ENCODE measurements at places on chromosomes 7 and 10.

GRCh38 chr10:31479752-31480151, 160.7 kb downstream of the ZEB1 start:
- DNase-seq, result no peak

GRCh38 chr10:60396766-60397165, 7.1 kb upstream of the ANK3 start:
- no peak for DNase-seq

DNA sequence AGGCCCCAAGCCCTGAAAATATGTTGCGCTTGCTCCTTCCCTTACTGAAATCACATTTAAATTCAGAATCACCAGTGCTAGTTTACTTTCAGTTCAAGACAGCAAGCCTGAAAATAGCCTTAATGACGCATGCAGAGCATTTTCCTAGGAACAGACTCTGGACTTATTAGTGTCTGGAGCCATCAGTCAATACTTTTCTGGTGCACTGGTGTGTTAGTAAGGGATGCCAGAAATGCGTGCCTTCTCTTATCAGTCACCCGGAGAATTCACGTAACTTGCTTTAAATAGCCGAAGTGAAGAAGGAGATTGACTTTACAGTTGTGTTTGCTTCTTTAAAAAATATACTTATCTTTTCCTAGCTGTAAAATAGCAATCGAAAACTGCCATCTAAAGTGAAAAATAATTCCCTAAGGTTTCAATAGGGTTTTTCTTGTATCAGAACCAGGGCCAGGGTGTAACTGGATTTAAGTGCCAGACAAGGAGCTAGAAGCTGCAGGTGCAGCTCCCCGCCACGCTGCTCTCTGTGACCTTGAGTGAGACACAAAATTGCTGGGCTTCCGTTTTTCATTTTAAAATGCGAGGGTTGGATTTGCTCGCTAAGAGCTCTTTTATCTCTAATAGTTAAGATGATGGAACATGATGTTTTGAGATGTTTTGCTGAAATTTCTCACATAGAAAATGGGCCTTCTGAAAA, 177.8 kb downstream of the NSUN6 start:
- no peak for DNase-seq

DNA sequence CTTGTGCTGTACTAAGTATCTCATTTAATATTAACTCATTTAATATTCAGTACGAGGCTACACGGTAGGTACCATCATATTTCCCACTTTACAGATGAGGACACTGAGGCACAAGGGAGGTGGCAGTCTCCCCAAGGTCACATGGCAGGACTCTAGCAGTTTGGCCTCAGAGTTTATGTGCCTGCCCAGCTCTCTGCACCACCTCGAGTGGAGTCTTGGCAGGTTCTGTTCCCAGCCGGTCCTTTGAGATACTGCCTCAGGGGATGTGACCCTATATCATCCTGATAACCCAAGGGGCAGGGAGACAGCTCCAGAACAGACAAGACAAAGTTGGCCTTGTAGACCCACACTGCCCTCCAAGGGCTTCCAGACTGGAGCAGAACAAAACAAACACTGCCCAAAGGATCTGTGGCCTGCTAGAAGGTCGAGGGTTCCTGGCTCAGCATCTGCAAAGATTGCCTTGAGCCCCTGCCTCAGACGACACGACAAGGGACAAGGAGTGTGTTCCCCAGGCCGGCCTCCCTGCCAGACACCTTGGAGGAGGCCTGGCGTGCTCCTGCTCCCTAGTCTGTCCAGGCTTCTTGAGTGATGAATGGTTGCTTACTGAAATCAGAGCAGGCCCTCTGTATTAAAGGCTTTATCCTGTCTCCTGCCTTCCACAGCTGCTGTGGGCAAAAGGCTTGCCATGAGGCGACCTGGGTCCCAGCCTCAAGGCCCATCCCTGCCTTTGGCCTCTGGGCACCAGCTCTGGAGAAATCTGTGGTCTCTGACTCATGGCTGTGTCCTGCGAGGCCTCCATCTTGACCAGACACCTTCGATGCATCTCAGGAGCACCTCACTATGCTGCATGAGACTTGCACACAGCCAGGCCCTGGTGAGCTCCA, 3.9 kb upstream of the PWWP2B start:
- DNase-seq, result no peak

GRCh38 chr7:82019551-82020475, 250.0 kb upstream of the HGF start:
- no peak for DNase-seq

GRCh38 chr10:9547936-9548904, 1469.5 kb upstream of the CELF2 start:
- DNase-seq, result no peak

DNA sequence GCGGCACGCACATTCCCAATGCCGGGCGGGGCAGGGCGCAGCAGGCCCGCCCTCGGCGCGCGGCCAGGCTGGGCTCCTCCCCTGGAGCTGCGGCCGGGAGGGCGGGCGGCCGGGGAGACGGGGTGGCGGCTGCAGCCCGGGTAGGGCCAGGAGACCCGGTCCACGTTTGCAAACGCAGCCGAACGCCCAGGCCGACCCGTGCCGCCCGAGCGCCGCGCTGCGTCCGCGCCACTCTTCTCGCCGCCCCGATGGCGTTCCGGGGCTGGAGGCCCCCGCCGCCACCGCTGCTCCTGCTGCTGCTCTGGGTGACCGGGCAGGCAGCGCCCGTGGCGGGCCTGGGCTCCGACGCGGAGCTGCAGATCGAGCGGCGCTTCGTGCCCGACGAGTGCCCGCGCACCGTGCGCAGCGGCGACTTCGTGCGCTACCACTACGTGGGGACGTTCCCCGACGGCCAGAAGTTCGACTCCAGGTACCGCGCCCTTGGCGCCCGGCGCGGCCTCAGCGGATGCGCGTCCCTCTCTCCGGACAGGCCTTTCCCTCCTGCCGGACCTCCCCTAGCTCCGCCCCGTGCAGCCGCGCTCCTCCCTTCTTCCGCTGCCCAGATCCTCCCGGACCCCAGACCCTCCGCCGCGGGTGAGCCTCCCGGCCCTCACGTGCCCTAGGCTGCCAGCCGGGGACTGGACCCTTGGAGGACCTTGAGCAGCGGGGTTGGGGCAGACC, at the start of gene FKBP9:
Gene FKBP9, plus strand, starts transcription at position 115 of the 720 bp plus-strand sequence. Its CDS starts 134 bp downstream, at position 249.
- no peak for DNase-seq

DNA sequence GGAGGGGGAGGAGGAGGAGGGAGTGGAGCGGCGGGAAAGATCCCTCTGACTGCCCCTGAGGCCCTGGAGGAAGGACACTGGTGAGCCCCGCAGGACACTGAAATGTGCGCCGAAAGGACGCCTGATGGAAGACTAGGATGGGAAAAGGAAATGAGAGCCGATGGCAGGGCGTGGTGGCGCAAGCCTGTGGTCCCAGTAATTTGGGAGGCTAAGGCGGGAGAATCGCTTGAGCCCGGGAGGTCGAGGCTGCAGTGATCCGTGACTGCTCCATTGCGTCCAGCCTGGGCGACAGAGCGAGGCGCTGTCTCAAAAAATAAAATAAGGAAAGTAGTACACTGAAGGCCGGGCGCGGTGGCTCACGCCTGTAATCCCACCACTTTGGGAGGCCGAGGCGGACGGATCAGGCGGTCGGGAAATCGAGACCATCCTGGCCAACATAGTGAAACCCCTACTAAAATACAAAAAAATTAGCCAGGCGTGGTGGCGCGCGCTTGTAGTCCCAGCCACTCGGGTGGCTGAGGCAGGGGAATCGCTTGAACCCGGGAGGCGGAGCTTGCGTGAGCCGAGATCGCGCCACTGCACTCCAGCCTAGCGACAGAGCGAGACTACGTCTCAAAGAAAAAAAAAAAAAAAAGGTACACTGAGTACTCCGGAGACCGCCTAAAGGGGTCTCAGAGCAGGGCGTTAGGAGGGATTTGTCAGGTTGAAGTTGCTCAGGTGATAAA, 561 bp upstream of the HNRNPF start:
- DNase-seq, result no peak

DNA sequence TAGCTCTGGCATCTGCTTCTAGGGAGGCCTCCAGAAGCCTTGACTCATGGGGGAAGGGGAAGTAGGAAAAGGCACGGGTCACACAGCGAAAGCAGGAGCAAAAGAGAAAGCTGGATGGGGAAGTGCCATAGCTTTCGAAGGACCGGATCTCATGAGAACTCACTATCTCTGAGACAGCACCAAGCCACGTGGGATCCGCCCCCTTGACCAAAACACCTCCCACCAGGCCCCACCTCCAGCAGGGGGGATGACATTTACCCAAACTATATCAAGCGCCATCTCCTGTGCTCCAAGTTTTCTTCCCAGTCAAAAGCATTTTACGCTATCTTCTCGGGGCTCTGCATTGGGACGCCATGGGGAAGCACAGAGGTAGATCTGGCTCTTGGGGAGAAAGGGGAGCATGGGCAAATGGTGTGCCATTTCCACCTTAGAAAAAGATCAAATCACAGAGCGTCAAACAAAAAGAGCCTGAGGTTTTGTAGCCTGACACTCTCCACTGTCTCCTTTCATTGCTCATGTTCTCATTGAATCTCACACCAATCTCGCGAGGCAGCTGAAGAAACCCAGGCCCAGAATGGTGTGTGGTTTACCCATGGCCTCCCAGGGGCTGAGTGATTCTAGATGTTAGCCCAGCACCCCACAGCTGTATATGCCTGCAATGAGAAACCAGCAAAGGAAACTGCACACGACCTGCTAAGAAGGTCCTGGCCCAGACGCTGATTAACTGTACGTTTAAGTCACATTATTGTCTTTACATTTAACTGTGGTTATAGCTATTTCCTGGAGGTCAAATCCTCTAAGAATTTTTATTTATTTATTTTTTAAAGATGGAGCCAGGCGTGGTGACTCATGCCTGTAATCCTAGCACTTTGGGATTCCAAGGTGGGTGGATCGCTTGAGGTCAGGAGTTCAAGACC, 8.1 kb upstream of the OLAH start:
- DNase-seq, result no peak

GRCh38 chr10:18068401-18068800, 71.8 kb upstream of the CACNB2 start:
- DNase-seq, result no peak

DNA sequence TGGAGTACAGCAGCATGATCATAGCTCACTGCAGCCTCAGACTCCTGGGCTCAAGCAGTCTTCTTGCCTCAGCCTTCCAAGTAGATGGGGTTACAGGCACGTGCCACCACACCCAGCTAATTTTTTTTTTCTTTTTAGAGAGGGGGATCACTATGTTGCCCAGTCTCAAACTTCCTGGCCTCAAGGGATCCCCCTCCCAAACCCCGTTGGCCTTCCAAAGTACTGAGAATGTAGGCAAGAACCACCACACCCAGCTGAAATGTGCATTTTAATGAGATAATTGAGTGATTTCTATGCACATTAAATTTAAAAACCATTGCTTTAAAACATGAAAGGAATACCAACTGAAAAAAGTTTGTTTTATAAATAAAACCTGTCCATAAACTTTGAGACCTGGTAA, 25.6 kb downstream of the MARCHF5 start:
- no peak for DNase-seq

DNA sequence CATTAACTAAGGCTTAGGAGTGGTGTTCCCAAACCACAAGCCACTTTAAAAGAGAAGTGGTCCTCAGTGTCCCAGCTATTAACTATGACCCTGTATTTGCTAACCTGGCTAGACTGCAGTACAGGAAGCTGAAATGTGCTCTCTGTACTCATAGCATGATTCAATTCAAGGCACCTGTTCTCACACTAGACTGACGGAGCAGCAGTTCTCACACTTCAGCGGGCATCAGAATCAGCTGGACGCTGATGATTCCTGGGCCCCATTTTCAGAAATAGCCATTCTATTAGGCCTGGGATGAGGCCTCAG, 24.5 kb upstream of the MSRB2 start:
- DNase-seq, result no peak

GRCh38 chr7:157544980-157545680, 208.3 kb downstream of the DNAJB6 start:
- DNase-seq, result no peak

- DNase-seq, result no peak
Observed at GRCh38 chr10:118865998-118866693, 111.4 kb upstream of the CACUL1 start.

- no peak for DNase-seq
Observed at GRCh38 chr10:30462513-30462912, 28.5 kb downstream of the MAP3K8 start.

DNA sequence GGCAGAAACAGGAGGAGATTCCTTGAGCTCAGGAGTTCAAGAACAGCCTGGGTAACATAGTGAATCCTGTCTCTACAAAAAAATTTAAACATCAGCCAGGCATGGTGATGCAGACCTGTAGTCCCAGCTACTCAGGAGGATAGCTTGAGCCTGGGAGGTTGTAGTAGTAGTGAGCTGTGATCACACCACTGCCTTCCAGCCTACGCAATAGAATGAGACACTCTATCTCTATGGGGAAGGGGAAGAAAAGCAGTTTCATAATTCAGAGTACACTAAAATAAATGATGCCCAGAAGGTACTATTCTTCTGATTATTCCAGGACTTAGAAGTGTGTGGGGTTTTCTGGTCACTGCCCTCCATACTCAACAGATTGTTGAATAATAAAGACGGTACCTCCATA, 177.3 kb downstream of the KMT2E start:
- no peak for DNase-seq

- DNase-seq, result no peak
Observed at GRCh38 chr10:48603421-48604038, 1.3 kb downstream of the ARHGAP22 start.

DNA sequence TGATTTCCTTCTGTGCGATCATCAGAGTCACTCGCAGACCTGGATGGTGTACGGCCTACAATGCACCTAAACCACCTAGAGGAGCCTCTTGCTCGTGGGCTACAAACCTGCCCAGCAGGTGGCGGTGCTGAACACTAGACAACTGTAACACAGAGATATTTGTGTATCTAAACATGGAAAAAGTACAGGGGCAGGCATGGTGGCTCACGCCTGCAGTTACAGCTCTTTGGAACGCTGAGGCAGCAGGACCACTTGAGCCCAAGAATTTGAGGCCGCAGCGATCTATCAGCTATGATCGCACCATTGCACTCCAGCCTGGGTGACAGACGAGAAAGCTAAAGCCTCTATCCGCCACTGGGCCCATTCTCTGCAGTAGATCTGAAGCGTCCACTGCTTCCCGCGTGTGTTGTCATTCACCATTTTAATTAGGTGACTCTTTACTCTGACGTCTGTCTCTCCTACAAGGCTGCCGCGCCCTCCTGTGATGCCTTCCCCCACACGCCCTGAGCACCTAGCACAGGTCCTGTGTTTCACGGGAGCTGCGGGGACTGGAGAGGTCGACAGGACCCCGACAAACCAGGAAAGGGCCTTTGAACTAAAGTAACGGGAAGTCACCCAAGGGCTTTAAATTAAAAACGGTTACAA, 774 bp downstream of the TUBGCP2 start:
- DNase-seq, result no peak

DNA sequence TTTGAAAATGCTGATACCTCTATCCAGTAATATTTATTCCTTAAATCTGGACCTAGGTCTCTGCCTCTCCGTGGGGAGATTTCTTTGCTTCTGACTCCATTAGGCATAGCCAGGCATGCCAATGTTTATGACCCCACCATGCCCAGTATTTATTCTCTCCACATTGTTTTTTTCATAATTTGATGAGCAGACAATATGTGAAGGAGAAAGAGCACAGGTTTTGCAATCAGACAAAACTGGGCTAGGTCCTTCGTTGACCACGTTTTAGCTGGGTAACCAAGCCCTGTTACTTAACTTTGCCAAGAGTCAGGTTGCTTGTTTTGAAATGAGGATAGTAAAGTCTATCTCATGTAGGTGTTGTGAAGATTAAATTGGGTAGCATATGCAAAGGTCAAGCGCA, 21.6 kb upstream of the PRPS1L1 start:
- no peak for DNase-seq

- no peak for DNase-seq
Observed at GRCh38 chr10:30579574-30579973, 50.0 kb downstream of the LYZL2 start.
